ENCODE measurements at places on chromosomes 12 and 14.
A peak's percentile ranks its signal among the peaks of the same experiment; 100 is the strongest.

GRCh38 chr12:3102771-3103410, 25.7 kb downstream of the TSPAN9 start:
- no peak for DNase-seq

- DNase-seq, result no peak
Measured at GRCh38 chr12:40794087-40794486, 101.8 kb downstream of the CNTN1 start.

DNA sequence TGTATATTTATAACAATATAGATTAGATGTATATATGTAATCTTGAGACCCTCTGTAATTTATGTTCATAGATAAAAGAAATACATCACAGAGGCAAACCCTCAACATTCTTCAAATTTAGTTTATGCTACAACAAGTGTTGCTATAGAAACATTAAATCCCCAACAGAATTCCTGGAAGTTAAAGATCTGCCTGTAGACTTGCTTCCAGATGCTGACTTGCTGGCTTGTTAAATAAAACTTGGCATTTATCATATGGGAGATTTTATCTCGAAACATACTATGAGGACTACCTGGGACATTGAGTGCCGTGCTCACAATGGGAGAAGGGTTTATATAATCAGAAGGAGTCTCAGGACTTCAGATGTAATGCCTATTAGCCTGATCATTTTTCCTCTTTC, 136.3 kb upstream of the PLXNC1 start:
- DNase-seq, result no peak

- DNase-seq, result no peak
Measured at GRCh38 chr14:50964683-50965390, 20.6 kb upstream of the PYGL start.

GRCh38 chr14:98594156-98594555, 677.8 kb downstream of the BCL11B start:
- DNase-seq, result no peak

DNA sequence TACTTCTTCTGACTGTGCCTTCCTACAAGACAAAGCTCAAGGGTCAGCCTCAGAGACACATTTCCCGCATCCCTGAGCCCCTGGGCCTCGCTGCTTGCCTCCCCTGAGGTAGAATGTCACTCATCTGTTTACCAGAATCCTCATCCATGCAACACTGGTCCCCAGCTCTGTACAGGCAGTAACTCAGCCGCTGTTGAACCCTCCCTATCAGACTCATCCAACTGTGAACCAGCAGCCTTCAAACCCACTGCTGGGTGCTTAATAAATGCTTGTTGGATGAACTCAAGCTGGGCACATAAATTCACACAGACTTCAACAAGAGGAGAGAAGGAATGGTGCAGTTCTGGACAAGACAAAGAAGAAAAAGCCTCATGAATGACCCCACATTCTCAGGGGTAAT, 6.1 kb downstream of the NT5DC3 start:
- no peak for DNase-seq

DNA sequence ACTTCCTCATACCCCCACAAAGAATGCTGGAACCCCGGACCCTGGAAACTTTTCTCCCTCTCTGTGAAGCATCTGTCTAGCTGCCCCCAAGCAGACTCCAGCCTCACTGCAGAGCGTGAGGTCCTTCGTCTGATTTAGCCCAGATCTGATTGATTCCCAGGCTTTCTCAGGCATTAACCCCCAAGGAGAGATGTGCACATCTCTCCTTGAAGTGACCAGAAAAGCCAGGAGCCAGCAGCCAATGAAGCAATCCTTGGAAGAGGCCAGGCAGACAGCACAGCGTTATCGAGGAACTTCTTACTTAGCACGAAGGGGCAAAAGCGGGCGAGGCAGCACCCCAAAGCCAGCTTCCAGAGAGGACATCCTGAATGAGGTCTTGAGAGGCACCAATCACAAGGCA, 100.7 kb downstream of the ZFP36L1 start:
- DNase-seq, result no peak

DNA sequence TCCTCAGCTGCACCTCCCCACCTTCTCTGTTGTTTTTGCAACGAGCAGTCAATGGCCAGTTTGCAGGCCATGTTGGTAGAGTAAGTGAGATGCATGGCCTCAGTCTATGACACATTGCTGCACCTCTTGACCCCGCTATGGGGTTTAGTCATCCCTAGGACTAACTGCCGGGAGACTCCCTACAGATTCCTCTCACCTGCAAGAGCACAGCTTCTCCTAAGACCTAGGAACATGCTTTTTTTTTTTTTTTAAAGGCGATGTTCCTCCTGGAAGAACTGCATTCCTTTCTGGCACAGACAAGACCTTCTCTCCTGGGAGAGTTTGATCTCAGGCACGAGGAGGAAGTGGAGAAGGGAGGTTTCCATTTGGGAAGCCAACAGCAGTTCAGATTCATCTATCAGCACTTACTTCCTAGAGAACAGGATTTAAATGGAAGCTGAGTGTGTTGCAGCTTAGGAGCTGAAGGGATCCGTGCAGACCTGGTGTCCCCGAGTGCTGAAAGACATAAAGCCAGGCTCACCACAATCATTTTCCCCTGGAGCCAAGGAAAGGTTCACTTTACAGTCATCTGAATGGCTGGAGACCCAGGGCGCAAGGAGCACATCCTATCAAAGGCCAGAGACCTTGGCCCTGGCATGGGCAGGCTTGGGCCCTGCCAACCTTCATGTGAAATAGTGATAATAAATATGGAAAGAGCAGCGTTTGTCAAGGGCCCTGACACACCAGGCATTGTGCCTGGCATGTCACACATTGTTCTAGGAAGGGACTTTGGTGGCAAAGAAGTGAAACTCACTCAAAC, 104.1 kb downstream of the LGMN start:
- DNase-seq, result no peak

DNA sequence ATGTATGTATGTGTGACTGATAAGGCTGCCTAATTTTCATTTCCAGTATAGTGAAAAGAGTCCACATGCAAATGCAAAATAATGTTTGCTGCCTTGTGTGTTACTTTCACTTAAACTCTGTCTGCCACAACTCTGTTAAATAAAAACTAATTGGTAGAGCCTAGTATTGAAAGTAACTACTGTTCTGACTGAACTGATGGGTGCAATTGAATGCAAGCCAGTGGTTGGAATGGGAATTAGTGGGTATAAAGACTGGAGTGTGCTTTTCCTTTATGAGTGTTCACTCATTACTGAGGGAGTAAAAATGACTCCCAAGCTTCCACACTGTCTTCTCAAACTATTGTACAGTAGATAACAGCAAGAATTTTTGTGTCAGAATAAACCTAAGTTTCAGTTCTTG, 571.0 kb downstream of the TMTC2 start:
- no peak for DNase-seq

DNA sequence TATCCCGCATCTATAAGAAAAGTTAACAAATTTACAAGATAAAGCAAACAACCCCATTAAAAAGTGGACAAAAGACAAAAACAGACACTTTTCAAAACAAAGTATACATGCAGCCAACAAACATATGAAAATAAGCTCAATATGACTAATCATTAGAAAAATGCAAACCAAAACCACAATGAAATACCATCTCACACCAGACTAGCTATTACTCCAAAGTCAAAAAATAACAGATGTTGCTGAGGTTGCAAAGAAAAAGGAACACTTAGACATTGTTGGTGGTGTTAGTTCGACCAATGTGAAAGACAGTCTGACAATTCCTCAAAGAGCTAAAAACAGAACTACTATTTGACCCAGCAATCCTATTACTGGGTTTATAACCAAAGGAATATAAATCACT, 968.6 kb upstream of the USP15 start:
- DNase-seq, result no peak

DNA sequence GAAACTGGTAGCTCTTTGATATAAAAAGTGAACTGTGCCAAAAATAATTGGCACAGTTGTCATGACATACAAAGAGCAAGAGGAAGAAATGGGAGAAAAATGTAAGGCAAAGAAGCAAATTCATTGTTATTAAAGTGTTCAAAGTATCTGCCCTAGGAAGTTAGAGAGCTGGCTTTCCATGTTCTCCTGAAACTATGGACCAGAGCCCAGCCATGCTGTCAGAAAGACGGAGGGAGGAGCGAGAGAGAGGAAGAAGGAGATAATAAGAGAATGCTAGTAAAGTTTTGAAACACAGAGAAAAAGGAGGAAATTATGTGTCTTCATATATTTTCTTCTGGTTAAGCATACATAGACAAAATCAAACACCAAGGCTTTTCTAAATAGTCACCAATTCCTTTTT, 78.1 kb upstream of the PELI2 start:
- DNase-seq, result no peak

DNA sequence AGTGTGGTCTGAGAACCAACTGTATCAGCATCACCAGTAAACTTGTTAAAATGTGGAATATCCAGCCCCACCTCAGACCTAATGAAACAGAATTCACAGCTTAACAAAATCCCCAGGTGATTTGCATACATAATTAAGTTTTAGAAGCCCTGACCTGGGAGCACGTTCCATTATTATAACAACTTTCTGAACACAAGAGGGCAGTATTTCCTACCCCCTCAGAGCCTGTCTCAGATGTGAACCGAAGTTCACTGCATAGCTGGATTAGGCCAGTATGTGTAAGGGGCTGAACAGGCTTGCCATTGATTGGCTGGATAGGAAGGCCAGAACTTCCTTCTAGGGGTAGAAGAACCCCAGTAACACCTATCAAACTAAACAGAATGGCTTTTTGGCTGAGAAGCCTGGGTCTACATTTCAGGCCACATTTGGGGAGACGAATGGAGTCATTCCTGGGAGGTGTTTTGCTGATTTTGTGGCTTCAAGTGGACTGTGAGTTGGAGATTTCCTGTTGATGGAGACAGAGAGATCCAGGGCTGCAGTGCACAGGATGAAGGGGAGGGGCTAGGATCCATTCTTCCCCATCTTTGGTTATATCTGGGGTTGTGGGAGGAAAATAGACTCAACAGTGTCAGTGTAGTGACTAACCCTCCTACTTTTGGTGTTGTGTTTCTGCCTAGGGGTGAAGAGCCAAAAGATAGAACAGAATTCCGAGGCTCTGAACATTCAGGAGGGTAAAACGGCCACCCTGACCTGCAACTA, 94.7 kb upstream of the OR4E1 start:
- DNase-seq, result no peak

DNA sequence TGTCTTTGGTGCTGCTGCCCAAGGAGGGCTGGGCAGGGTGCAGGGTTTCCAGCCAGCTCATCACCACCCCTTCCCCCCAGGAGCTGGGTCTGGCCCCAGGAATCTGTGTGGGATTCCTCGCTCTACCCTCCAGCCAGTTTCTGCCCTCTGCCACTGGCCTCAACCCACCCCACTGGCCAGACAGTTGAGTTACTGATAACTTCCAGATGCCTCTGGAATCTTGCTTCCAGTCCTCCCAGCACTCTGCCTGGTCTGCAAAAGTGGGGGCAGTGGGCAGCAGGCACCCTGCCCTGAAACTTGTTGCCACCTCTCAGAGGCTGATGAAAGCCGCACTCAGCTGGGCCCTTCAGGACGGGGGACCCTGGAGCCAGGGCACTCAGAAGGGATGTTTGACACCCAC, 20.1 kb upstream of the TBX3 start:
- DNase-seq, result no peak

DNA sequence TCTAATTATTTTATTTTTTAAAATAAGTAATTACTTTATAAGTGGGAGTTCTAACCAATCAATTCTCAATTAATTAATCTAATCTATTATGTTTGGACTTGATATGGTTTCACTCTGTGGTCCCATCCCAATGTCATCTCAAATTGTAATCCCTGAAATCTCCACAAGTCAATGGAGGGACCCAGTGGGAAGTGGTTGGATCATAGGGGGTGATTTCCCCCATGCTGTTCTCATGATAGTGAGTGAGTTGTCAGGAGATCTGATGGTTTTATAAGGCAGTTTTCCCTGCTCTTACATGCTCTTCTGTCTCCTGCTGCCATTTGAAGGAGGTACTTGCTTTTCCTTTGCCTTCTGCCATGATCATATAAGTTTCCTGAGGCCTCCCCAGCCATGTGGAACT, 836.1 kb downstream of the GALC start:
- DNase-seq, result no peak

GRCh38 chr14:104681689-104682074, 7.7 kb upstream of the INF2 start:
- DNase-seq, result peak; percentile 45

DNA sequence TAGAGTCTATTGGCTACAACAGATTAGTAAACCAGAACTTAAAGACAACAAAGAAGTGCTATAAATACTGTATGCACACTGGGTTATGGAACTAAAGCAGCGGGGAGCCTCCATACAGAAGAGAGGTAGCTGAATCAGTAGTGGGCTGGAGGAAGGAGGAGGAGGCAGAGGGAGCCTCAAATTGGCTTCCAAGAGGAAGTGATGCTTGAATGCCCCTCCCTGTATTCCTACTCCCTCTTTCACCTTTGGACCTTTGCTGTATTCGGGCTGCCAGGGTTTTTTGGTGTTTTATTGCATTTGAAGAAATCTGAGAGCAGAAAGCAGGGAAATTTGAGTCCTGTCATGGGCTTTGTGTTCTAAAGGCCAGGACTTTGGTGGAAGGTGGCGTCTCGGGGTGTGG, 104.0 kb upstream of the PTPRB start:
- no peak for DNase-seq

DNA sequence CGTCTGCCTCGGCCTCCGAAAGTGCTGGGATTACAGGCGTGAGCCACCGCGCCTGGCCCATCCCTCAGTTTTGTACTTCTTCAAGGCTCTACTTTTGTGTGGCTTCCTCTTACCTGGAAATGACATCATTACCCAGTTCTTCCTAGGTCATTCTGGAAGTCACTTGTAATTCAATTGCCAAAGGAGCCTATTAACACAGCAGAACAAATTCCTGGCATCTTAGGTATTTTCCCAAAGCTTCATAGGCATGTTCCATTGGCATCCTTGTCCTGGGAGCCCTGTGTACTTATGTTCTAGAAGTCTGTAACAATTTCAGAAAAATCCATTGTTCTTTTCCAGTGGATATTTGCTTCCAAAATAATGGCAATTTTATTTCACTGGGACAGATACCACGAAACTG, 60.6 kb downstream of the DAAM1 start:
- DNase-seq, result no peak

GRCh38 chr12:110677206-110677911, 11.6 kb downstream of the HVCN1 start:
- no peak for DNase-seq

DNA sequence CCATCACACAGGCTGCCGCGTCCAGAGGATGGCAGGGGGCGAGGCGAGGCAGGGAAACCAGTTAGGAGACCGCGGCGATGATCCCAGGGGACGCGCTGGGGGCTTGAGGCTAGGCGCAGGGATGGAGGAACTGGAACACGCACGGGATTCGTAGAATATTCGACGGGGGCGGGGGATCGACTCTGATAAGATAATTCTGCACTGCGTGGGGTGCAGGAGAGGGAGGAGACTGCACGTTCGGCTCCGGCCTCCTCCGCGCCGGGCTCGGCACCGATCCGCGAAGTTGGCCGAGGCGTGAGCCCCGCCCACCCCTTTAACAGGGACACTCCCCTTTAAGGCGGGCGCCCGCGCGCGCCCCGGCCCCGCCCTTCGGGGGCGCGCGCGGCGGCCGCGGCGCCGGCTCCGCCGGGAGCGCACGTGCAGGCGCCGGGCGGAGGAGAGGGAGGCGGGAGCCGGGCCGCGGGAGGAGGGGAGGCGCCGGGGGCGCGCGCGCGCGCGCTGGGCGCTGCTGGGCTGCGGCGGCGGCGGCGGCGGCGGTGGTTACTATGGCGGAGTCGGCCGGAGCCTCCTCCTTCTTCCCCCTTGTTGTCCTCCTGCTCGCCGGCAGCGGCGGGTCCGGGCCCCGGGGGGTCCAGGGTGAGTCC, at the start of gene ACVR1B:
ACVR1B (plus strand) TSS at position 501 of the 644 bp plus-strand sequence; CDS start at position 546, 45 bp downstream.
- DNase-seq, result peak; percentile 61
